ENCODE measurements at places on chromosomes 5 and 9.

- DNase-seq = peak; percentile 87
Observed at GRCh38 chr9:80156756-80157472, 585.1 kb downstream of the TLE4 start.

- no peak for DNase-seq
Observed at GRCh38 chr5:39219437-39219836, at the start of gene FYB1. FYB1 (minus strand) TSS chr5:39219563; CDS start chr5:39202960, 16,603 bp downstream.

DNA sequence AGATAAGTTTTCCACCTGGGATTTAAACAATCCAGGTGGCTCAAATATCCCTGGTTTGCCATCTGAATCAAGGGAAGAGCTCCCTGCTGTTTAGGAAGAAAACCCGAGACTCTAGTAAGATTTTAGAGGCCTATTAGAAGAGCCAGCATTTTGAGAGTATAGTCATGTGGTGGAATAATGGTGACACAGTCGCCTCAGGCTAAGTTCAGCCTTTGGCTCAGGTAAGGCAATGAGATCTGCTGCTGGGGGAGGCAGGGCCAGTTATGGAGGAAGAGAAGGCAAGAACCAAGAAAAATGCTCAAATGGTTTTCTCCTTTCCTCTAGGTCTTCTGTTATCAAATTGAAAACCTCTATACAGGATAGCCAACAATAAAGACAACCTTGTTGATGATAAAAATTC, 16.2 kb downstream of the RAD1 start:
- peak; percentile 27 for DNase-seq

GRCh38 chr9:136791516-136792276, 552 bp downstream of the TMEM141 start:
- peak; percentile 85 for DNase-seq

- DNase-seq = no peak
Observed at GRCh38 chr5:171521219-171521633, 101.8 kb downstream of the FGF18 start.

DNA sequence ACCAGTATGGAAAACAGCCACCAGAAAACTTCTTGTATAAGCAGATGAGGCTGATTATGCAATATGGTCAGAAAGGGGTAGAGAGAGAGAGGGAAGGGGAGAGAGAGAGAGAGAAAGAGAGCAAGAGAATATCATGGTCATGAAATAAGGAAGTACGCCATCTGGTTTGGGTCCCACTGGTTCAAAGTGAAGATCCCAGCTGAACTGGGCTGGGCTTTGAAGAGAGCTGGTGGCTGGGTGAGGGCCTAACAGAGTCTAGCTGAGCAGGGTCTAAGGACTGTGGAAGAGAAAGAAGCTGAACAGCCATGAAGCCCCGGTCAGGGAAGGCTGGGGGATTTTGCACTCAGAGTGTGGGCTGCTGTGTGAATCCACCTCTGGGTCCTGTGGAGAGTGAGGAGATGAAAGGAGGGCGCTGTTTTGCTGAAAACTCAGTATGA, 14.6 kb downstream of the TRIM14 start:
- no peak for DNase-seq

DNA sequence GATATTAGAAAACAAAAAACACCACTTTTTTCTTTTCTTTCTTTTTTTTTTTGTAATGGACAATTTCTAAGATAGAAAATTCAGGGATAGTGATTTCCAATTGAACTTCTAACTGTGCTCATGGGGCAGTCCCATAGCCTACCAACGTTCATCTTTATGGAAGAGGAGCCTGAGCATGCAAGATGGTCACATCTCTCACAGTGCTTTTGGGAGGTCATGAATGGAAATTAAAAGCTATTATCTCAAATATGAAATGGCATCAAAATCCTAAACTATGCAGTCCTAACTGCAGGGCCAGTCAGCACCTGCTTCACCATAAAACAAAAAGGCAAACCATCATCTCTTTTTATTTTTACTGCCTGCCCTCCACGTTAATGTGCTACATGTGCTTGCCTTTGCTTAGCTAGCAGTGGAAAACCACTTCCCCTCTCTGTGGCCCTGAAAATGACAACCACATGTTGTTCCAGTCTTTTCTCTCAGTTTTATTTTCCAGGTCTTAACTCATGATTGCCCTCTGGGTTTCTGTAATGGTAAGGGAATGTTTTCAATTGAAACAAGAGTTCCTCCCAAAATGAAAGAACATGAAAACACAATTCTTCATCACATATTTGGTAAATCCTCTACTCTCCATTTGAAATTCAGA, 16.7 kb downstream of the IFNB1 start:
- no peak for DNase-seq

- no peak for DNase-seq
Observed at GRCh38 chr9:132808645-132809044, 69.4 kb downstream of the AK8 start.

GRCh38 chr5:102375272-102375671, 79.2 kb upstream of the SLCO4C1 start:
- no peak for DNase-seq

GRCh38 chr5:119402081-119402480, 46.3 kb downstream of the TNFAIP8 start:
- DNase-seq = no peak

DNA sequence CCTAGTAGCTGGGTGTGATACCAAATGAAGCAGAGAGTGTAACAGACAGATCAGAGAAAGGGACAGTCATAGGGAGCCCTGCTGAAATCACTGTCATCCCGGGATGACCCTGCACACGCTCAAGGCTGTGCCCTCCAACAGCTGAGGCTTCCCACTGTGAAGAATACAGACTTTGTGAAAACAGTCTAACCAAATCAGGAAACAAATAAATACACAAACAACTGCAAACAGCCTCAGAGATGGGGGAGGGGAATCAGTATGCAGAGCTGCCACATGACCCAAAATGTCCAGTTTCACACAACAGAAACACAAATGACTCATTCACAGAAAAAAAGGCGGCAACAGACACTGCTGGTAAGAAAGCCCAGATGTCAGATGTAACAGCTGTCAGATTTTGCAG, 101.9 kb downstream of the ADAMTS2 start:
- no peak for DNase-seq

- DNase-seq = no peak
Observed at GRCh38 chr5:39114155-39114554, 40.0 kb upstream of the RICTOR start.
